Fibroblast of upper back skin (primary cell): ENCODE measurements at places on chromosomes 7 and 10.

DNA sequence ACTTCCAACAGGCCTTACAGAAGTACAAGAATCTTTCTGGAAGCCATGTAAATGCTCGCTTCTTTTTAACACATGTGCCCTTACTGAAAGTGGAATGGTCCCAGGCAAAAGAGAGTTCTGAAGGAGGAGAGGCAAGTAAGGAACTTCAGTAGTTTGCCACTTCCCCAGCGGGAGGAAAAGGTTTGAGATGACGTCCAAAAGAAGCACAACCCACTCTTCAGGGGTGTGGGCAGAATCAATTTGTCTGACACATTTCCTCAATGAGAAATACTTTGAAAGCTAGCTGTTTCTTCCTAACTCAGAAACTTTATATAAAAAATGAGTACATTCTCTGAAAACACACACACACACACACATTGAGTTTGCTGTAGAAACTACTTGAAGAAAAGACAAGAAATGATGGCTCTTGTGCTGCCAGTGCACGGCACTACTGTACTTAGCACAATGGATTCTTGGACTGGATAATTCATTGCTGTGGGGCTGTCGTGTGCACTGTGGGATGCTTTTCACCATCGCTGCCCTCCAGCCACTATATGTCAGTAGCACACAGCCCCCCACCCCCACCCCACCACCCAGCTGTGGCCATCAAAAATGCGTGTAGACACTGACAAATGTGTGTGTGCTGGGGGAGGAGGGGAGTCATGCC lies 183.0 kb downstream of the SRPK2 start:
- DNase-seq: no peak

GRCh38 chr7:5248201-5248885 lies 34.4 kb upstream of the SLC29A4 start:
- peak; percentile 47 for DNase-seq

DNA sequence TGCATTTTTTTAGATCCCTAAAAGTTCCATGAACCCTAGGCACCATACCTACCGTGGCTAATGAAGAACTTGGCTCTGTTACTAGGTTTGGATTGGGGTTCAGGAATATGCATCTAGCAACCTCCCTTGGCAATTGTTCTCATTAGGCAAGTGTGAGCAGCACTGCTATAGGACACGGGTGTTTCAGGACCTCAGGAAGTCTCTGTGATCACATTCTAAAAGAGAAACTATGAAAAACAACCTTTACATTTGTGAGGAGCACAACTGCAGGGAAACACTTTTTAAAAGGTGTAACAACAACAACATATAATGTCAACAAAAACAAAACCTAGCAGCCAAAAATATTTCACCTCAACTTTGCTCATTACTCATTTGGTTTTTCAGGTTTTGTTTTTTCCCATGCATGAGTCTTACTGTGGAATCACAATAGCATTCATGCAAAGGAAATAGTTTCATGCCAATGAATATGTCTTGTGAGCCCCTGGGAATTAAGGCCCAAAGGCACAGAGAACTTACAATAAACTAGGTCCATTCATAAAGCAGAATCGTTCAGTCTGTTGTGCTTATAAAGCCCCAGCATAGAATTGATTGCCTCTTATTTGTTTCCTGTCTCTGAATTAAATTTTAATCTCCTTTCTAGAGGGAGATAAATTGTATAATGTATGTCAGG lies 255.7 kb upstream of the DGKB start:
- DNase-seq: no peak

- DNase-seq: no peak
These were observed 68.1 kb downstream of the LYZL1 start for GRCh38 chr10:29356931-29357330.

- DNase-seq: no peak
These were observed 33.7 kb downstream of the NME8 start for GRCh38 chr7:37882086-37882485.

DNA sequence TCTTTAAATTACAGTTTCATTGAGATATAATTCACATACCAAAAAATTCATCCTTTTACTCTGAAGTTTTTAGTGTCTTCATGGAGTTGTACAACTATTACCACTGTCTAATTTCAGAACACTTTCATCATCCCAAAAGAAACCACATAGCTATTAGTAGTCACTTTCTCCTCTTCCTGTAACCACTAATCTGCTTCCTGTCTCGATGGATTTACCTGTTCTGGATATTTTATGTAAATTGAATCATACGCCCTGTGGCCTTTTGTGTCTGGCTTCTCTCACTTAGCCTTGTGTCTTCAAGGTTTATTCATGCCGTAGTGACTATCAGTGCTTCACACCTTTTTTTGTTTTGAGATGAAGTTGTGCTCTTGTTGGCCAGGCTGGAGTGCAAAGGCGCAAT lies 135.5 kb downstream of the DOCK1 start:
- peak; percentile 46 for DNase-seq

DNA sequence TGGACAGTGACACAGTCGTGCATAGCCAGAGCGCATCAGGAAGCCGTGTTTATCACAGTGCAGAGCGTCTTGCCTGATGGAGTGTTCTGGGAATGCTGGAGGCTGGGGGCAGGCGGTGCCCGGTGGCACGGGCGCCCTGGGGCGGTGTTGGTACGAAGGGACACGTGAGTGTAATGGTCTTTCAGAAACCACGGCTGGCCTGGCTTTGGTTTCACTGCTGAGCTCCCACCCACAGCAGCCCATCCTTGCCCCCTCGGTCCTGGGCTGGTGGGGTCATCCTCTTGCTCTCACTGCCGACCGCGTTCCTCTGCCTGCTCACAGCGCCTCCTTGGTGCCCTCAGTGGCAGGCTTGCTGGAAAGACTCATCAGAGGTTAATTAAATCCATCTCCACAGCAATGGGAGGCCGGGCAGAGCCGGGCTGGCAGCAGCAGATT lies 50.6 kb downstream of the NKX6-2 start:
- no peak for DNase-seq

GRCh38 chr7:64654796-64655548 lies 11.0 kb upstream of the ZNF107 start:
- no peak for DNase-seq

DNA sequence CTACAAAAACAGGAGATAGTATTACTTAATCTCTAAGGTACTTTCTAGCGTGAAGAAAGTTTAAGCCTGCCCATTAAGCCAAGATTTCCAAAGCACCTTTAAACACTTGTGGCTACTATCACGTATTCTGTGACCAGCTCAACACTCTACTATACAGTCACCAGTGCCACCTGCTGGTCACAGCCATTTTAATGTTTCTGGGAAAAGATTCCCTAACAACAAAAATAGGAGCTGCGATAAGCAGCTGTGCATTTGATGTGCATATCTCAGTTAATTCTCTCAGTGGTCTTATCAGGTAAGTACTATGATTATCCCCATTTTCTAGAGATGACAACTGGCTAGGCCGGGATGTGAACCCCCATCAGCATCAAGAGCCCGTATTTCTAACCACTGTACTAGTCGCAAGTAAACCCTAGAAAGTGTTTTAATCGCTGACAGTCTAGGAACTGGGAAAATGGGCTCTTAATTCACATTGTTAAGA lies 860 bp downstream of the SEC31B start:
- DNase-seq: peak; percentile 64

- DNase-seq: no peak
These were observed 336.8 kb downstream of the AUTS2 start for GRCh38 chr7:69935107-69935506.

DNA sequence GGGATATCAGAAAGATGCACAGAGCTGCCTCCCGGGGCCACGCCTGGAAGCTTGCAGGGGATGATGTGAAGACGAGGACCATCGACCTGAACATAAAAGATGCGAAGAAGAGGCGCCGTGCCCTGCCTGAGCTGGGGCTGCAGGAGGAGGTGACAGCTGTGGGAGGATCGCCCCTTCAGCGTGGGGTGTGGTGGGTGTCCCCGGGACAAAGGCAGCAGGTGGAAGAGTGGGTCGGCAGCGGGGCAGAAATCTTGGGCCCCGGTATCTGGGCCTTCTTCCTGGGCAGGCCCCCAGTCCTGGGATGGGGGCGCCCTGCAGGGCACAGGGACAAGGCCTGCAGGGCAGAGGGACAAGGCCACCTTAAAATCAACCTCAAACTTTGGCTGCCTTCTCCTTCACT lies 134.9 kb downstream of the OR13A1 start:
- no peak for DNase-seq

GRCh38 chr7:142914121-142914520 lies 19.4 kb downstream of the TRPV5 start:
- no peak for DNase-seq

DNA sequence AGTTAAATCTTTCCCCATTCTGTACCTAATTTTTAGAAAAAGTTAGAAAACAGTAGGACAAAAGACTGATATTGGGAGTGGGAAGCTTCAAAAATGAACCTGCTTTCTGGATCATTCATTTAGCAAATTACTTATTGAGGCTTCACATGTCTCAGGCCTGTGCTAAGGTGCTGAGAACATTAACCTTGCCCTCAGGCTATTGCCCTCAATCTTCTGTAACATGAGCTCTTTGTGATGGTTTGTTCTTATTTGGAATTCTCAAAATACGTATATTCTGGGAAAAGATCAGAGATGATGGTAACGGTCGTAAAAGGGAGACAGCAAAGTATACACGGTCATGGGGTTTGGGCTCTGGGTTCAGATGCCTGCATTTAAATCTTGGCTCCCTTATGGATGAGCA lies 39.5 kb upstream of the PRKG1 start:
- DNase-seq: no peak

- DNase-seq: no peak
These were observed 55.5 kb upstream of the SLC35G1 start for GRCh38 chr10:93838278-93838677.

- DNase-seq: no peak
These were observed 53.7 kb downstream of the IKZF1 start for GRCh38 chr7:50358041-50358705.

GRCh38 chr10:71868192-71868697 lies 17.2 kb upstream of the PSAP start:
- DNase-seq: peak; percentile 50

GRCh38 chr7:44563171-44563679 lies 10.5 kb downstream of the DDX56 start:
- DNase-seq: no peak

GRCh38 chr10:24894309-24894708 lies 58.1 kb downstream of the PRTFDC1 start:
- peak; percentile 51 for DNase-seq

- DNase-seq: no peak
These were observed 75.5 kb downstream of the ZNF777 start for GRCh38 chr7:149385195-149385950.

DNA sequence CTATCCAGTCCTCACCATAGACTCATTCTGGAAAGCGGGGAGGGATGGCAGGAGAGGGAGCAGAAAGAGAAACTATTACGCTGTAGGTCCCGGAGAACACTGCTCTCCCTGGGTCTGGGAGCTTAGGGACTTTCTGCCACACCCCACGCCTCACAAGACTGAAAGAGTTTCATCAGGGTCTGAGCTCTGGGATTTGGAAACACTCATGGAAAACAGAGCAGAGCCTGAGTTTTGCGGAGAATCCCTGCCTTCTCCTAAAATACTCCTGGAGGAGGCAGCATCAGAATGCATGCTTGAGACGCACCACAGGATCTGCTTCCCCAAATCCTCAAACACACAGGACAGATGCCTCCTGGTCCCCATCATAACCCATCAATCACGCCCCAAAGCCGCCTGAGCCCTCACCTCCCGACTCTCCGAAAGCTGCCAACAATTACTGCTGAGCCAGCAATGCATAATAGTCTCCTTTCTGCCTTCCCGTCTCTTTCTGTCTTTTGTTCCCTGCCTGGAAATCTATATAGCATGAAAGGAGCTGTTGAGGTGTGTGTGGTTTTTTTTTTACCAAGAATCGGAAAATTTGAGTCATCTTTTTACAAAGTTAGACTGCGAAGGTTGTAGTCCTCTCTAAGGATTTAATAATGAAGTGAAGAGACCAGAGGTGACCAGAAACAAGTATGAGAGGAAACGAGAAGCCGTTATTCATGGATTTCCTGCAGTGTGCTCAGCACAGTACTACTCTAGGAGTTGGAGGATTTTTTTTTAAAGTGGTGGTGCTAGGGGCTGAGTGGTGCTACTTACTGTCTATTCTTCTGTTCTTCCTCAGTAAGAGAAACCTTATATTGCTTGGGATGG lies 37.7 kb downstream of the ASB13 start:
- peak; percentile 67 for DNase-seq

- DNase-seq: no peak
These were observed 1.8 kb upstream of the NUB1 start for GRCh38 chr7:151339651-151340382.

DNA sequence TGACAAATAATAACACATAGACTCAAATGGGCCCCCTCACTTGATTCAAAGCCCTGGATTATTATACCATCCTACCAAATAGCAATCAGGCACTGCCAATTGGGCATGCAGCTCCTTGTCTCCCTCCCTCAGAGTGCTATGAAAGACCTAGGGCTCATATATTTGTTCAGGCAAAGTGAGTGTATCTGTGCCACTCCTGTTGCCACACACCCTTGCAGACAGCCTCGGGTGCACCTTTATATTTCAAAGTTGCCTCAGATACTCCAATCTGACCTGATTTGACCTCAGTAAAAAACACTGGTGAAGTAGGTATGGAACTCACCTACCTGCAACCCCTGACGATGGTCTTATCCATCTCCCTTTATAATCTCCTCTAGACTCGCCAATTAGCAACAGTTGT lies 3.0 kb upstream of the NAMPT start:
- DNase-seq: no peak

GRCh38 chr7:94303118-94303517 lies 91.6 kb upstream of the COL1A2 start:
- no peak for DNase-seq

- DNase-seq: peak; percentile 43
These were observed 23.0 kb upstream of the GRID1 start for GRCh38 chr10:86389441-86390193.

DNA sequence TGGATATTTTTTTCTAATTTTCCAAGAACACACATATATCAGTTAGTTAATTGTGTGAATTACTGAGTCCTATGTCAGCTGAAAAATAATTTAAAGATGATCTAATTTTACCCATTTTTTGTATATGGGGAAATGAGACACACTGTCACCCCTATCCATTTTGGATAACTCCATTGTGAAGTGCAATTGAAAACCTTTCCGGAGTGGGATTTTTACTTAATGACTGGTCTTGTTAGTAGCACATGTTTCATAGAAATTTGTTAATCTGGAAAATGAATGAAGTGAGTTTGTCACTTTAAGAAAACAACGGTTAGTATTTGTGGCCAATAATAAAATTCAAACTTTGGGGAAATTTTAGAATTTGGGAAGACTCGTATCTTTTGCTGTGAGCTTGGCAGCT lies 2.0 kb downstream of the GARS1 start:
- DNase-seq: peak; percentile 10

DNA sequence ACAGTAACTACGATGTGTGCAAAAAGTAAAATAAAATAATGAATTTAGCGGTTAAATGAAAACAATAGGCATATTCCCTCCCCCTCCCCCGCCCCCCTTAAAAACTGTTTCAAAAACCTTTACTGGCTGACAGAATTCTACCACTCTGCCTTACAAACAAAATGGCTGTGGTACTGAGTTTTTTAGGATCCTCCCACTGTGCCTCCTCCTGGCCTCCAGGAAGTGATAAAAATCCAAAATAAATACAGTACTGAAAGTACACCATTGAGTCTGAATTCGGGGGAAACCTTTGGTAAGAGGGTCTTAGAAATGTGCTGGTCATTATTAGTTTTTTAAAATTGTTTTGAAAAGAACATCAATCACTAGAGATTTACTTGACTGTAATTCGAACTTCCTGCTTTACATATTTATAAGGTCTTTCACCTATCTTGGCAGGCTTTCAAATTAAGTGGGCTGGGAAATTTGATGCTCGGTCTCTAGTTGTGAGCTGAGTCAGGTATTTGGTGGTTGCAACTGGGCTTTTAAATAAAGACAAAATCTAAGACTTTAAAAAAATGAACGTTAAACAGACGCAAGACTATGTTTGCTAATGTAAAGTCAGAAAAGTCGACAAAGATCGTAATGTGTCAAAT lies 32.5 kb upstream of the EPC1 start:
- peak; percentile 62 for DNase-seq

GRCh38 chr10:63889803-63890202 lies 368.6 kb downstream of the REEP3 start:
- no peak for DNase-seq
